Lung (tissue), 17 donors: ENCODE measurements at places on chromosomes 1 and 21.
A peak's percentile ranks its signal among the peaks of the same experiment; 100 is the strongest.

- DNase-seq, result no peak
These were observed 167.9 kb downstream of the DYRK1A start for GRCh38 chr21:37534431-37534830.

GRCh38 chr1:156559086-156559796, 13.1 kb downstream of the IQGAP3 start:
- DNase-seq, result no peak

- DNase-seq, result peak; percentile 40
These were observed 224.8 kb upstream of the KCNK2 start for GRCh38 chr1:214857716-214858115.

GRCh38 chr1:180548686-180549317, 10.0 kb upstream of the OVAAL start:
- no peak for DNase-seq

- DNase-seq, result no peak
These were observed 6.0 kb downstream of the VANGL2 start for GRCh38 chr1:160406131-160406968.

- DNase-seq, result no peak
These were observed 438.3 kb downstream of the CAMTA1 start for GRCh38 chr1:7223334-7224080.

DNA sequence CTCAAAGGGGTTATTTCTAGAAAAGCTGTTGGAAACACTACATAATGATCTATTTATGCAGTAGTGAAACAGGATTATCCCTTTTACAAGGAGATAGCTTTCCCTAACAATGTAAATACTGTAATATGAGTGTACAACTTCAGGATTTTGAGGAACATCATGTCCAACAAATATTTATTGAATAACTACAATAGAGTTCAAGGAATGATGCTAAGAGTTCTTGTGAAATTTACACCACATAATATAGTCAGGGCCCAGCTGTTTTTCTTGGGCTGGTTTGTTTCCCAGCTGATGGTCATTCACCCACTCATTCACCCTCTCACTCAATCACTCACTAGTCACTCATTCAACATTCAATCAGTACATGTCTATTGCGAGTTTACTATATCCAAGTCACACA, 12.3 kb upstream of the LYPLAL1 start:
- DNase-seq, result peak; percentile 54

DNA sequence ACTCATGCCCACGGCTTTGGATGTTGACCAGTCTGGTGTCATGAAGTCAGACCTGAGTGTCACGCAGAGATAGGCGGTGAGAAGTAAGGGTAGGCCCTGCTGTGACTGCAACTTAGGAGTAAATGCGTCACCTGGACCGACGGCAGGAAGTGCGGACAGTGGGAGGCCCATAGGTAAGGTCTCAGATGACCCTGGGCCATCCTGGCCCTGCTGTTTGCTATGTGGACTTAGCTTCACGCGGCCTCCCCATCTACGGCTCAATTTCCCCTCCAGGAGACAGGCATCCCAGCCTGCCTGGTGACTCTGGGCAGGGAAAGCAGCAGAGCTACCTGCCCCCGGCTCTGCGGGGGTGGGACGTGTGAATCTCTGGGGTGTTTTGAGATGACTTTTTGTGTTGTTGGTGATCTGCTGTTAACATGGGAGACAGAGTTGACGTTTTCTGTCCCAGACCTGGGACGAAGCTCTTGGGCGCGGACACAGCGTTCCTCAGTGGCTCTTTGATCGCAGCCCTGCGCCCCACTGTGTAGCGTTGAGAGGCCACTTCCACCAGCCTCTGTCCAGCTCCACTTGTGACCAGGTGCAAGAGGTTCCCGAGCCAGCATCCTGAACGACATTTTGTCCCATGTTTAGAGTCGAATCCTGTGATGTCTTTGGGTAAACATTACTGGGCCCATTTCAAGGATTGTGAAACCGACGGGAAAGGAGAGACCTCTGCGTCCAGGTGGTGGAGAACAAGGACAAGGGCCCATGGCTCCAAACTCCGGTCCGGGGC, 39.9 kb downstream of the CRYAA start:
- DNase-seq, result no peak

GRCh38 chr1:161260376-161261260, 2.1 kb downstream of the PCP4L1 start:
- DNase-seq, result no peak

- no peak for DNase-seq
These were observed 5.2 kb downstream of the ADAMTS4 start for GRCh38 chr1:161193561-161194235.

DNA sequence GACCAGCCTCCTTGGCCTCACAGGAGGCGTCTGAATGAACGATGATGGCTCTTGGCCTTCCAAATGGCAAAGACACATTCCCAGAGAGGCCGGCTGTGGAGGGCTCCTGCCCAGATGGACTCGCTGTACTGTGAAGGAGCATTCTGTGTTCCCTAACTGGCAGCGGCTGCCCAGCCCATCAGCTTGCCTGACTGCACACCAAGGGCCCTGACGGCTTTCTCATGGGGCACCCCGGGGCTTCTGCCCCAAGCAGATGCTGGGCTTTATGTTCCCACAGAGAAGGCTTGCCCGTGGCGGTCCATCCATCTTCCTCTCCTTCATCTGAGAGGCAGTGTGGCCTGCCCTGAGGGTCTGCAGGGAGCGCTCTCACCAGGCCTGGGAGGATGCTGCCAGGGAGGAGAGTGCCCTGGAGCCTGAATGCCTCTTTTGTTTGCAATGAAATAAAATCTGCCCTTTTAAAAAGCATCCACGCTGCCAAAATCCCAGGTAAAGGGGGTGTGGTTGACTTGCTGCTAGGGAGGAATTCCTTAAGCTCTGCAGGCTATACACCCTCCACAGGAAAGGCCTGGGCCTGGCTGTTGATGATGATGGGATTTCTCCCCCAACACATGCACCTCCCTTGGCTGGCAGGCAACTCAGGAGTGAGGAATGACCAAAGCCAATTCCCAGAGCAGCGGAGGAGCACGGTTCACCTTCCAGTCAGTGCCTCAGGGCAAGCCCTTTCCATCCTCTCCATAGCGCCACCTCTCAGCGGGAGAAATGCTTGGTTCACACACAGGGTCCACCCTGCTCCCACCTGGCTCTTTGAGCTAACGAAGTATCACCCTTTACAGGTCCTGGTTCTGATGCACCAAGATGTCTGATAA, 84.6 kb upstream of the SSX2IP start:
- no peak for DNase-seq

- DNase-seq, result no peak
These were observed 935 bp upstream of the COG2 start for GRCh38 chr1:230641346-230641745.

DNA sequence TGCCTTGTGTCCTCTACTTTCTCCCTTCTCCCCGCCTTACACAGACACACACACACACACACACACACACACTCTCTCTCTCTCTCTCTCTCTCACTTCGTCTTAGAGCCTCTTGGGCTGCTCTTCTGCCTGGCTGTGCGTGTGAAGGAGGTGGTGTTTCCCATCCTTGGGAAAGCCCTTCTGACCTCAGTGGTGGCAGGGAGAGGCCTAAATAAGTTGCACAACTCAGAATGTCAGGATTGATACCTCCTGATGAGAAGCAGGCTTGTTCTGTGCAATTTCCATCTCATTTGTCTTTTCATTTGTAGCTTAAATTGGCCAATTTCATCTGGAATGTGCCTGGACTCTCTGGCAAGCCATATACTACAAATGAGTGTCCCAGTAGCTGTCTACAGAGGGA, 25.0 kb downstream of the LRRN2 start:
- DNase-seq, result no peak

- no peak for DNase-seq
These were observed 3.5 kb downstream of the RGS4 start for GRCh38 chr1:163072658-163073057.

DNA sequence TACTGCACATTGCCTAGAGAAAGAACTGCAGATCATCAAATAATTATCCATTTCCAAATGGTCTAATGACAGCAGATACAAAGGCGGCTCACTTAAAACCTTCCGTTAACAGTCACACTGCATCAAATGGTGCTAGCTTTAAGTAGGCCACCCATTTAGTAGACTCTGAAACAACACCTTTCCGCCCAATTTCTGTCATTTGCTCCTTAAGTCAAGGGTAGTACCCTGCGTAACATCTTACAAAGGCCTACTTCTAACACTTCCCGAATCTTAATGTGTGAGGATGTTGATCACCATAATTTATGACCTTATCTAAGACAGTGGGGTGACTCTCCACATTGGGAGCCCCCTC, 692 bp upstream of the RALGPS2 start:
- DNase-seq, result no peak

- DNase-seq, result peak; percentile 76
These were observed 1.5 kb downstream of the IL22RA1 start for GRCh38 chr1:24141311-24141997.

DNA sequence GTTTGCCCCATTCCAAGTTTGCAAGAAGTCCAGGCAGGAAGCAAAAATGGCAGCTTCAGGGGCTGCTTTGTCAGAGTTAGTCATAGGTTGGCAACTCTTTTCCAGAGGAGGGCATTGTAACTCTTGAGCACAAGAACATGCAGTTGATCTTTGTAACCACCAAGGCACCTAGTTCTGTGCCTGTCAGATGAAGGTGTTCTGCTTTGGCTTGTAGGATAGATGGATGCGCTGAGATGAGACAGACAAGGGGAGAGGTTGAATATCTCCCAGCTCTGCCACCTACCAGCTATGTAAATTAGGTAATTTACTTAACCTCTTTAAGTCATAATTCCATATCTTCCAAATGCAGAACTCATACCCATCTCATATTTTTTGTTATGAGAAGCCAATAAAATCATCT, 89.3 kb downstream of the ZNF648 start:
- DNase-seq, result no peak

DNA sequence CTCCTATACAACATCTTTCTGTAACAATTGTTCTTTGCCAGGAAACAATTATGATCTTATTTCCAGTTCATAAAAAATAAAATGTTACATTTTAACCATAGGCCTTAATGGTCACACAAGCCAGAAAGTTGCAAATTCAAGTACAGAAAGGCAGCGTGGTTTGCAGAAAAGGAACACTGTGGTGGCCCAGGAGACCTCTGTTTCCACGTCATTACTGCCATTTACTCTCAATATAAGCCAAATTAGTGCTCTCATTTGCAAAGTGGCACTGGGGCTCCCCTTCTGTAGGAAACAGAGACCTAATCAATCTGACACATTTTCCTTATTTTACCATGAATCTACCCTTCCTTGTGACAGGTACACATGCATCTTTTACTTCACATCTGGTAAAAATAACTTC, 79.3 kb upstream of the TLR5 start:
- DNase-seq, result no peak

- DNase-seq, result no peak
These were observed 40.2 kb downstream of the ADAMTS1 start for GRCh38 chr21:26804895-26805609.

GRCh38 chr1:204602111-204602579, 83.4 kb downstream of the LRRN2 start:
- DNase-seq, result no peak

DNA sequence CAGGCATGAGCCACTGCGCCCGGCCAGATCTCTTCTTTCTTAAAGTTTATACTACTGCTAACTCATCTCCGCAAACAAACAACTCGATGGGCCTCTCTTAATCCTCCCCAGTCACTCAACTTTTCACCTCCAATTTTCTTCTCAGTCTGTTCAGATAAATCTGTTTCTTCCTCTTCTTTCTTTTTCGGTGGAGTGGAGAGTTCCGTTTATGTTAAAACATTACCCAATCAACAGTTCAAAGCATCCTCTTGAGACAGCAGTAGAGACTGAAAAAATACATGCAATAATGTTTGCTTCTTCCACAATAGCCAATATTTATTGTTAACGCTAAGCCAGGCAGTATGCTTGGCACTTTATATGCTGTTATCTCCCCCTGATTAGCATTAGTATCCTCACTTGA, 1.4 kb upstream of the ANKRD13C start:
- no peak for DNase-seq

- DNase-seq, result peak; percentile 36
These were observed 32.9 kb upstream of the RASAL2 start for GRCh38 chr1:178060789-178061556.

DNA sequence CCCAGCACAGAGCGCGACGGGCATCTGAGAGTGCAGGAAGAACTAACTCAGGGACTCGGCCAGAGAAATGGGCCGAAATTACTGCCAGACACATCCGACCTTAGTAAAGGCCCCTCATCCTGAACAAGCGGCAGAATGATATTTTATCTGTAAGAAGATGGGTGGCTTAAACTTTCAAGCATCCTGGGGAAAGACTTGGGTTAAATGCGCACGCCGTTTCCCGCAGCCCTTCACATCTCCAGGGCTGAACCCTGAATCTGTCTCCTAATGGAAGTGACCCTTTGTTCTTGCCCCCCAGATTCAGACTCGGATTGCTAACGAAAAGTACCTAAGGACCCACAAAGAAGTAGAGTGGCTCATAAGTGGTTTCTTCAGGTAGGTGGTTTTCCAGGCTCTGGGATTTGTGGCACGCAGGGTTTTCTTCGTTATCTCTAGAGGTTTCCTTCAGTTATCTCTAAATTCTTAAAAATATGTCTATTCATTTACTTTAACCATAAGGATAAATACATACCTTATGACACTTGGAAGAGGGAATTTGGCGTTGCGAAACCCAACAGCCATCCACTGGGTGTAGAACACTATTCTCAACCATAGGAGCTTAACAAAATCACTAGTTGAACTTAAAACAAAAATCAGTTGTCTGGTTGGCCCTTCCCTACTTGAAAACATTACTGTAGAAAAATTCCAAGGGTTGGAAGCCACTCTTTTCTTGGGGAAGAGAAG, 627 bp downstream of the RIIAD1 start:
- DNase-seq, result no peak

DNA sequence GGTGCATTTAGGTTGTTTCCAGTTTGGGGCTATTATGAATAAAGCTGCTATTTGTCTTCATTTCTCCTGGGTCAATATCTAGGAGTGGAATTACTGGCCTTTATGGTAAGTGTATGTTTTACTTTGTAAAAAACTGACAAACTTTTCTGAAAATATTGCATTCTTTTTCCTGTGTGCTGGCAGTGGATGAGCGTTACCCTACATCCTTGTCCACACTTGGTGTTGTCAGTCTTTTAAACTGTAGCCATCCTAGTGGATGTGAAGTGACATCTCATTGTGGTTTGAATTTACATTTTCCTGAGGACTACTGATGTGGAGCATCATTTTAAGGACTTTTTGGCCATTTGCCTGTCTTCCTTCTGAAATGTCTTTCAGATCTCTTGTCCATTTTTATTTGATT, 35.9 kb downstream of the TRPM2 start:
- DNase-seq, result no peak

- no peak for DNase-seq
These were observed 137.4 kb upstream of the BARHL2 start for GRCh38 chr1:90854397-90854924.

DNA sequence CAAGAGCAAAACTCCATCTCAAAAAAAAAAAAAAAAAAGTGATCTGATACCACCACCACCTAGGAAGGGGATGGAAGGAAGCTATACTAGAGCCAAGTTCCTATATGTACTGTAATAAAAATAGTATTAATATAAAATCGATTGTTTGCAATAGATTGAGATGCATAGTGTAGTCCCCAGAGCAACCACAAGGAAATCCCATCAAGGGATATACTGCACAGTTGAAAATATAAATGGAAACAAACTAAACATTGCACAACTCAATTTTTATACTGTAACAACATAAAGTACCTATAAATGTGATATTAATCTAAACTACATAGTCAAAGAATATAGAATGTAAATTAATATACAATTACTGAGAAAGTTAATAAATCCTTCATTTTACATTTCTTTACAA, 20.9 kb upstream of the PSMG1 start:
- DNase-seq, result no peak
